Body of pancreas (tissue), 4 donors: ENCODE measurements at places on chromosomes 7 and 10.

DNA sequence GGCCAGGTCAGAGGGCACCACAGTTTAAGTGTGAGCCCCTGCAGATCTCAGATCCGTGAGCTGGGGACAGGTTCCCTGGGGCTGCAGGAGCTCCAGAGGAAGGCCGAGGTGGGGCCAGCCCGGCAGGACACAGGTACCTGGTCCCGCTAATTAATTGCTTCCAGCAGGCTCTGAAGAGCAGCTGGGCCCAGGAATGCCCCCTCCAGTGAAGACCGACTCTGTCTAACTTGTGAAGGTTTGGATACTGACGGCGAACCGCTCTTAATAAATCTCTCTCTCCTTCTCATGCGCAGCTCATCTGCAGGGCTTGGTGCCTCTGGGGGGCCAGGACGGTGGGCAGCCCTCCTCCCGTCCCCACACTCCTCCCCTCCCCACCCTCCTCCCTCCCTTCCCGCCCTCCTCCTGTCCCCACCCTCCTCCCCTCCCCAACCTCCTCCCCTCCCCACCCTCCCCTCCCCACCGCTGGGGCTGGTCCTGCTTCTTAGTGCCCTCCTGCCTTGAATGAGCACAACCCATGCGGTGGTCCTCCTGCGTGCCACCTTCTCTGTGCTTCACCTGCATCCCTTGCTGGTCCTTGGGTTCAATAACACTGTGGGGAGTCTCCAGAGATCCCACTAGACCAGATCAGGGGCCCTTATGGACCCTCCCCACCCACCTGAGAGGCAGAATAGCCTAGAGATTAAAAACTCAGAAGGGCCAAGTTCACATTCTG lies 38.3 kb downstream of the PDGFA start:
- DNase-seq, result no peak

GRCh38 chr10:2817940-2818636 lies 249.3 kb upstream of the PFKP start:
- no peak for DNase-seq

DNA sequence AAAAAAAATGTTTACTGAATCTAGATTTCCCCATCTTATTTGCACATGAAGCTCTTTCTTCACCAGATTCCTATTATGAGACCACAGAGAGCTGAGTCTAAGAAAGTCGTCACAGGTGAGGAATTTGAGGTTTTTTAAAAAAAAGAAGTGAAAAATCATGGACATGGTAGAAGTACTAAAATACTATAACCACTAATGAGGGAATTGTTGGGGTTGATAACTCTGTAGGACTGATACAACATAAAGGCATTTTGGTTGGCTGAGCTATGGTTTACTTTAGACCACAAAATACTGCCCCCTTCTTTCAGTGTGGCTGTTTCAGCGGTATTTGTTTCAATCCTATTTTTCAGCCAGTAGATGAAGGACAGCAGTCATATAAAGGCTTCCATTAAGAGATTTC lies 1111.3 kb downstream of the TYW1 start:
- DNase-seq, result no peak

DNA sequence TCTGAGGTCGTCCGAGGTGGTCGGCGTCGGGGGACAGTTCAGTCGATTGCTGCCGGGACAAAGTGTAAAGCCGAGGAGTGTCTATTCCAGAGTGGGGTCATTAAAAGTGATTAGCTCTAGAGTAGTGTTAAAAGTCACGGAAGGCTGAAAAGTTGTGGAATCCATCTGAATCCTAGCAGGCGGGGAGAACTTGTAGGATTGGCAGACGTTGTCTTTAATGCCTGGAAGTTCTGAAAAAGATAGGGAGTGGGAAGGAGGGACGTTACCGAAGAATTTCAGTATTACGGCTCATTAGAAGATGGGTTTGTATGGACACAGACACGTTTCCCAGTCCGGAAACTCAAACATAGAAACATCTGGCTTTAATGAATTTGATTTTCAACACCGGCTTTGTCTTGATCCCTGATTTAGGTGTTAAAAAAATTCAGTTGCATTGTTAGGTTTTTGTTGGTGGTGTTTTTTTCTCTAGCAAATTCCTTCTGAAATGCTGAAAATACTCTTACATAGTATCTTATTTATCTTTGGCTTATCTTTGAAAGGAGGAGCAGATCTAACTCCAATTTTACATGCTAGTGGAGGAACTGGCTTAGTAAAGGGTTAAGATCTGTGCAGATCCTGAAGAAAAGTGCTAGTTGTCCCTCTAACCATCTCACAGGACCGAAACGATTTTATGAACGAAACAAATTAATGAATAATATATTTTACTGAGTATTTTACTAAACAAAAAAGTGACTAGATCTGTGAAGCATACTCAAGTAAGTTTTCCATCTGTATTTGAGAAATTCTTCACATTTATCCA lies 900 bp downstream of the MKLN1 start:
- no peak for DNase-seq

DNA sequence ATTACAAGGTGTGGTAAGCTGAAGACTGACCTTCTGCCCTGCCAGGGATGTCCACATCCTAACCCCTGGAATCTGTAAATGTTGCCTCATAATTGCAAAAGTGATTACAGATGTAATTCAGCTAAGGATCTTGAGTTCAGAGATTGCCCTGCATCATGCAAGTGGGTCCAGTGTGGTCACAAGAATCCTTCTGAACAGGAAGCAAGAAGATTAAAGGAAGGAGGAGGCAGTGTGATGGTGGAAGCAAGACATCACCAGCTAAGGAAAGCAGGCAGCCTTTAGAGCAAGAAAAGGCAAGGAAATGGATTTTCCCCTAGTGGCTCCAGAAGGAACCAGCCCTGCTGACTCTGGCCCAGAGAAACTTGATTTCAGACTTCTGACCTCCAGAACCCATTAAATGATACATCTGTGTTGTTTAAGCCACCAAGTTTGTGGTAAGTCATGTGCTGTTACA lies 78.1 kb downstream of the USP6NL start:
- DNase-seq, result no peak

DNA sequence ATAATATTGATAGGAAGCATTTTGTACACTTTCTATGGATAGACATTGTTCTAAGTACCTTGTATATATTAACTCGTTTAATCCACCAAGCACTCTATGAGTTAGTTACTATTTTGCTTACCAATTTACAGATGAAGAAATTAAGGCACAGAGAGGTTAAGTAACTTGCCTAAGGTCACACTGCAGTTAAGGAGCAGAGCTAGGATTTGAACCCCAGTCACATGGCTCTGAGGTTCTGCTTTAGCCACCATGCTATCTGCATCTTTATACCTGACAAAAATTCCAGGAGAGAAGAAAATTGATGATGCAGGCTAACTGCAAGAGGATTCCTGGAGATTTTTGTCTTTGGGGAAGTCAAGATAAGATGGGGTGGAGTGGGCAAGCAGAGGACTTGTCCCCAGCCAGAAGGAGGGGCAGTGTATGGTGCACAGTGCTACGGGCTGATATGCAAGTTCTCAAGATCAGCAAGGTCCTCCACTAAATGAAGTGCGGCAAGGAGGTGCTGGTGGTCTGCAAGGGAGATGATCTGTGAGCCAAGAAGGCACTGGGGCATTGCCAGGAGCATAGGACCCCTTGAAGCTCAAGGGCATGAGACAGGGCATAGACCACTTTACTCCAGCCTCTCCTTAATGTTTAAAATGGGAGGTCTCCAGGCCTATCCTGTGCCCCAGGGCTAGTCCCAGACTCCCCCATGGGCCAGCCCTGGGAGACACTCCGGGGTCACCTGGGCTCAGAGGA lies 430.6 kb downstream of the RPS24 start:
- peak; percentile 5 for DNase-seq

DNA sequence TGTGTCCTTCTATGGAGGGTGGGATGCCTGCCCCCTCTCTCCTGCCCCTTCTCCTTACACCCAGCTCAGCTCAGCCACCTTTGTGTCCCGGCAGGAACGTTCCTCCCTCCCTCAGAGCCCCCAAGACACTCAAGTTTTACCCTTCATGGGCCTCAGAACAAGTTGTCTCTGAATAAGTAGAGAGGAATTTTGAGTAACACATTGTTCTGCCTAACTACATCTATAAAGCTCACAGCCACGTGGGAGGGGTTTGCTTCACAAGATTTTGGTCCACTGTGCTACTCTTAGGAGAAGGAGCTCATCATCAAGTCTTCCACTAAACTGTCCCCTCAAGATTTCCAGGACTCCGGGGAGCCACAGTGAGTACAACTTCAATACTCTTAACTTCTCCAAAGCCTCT lies 51.6 kb upstream of the ZNF32 start:
- DNase-seq, result no peak

GRCh38 chr10:87862679-87863052 lies 667 bp downstream of the KLLN start:
- DNase-seq, result no peak

DNA sequence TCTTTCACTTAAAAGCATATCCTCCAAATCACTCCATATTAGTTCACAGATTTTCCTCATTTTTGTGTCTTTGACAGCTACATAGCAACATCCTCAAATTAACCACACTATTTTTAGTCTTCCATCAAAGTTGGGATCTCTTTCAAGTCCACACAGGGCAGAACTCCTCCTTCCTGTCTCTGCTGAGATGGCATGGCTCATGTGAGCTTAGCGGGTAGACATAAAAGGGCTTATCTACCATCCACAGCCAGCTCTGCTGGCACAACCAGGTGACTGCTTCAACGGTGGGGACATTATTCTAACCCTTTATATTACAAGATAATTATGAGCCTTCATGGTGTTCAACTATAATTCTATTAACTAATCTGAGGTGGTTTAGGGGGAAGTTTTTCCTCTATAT lies 35.5 kb downstream of the ICA1 start:
- no peak for DNase-seq

DNA sequence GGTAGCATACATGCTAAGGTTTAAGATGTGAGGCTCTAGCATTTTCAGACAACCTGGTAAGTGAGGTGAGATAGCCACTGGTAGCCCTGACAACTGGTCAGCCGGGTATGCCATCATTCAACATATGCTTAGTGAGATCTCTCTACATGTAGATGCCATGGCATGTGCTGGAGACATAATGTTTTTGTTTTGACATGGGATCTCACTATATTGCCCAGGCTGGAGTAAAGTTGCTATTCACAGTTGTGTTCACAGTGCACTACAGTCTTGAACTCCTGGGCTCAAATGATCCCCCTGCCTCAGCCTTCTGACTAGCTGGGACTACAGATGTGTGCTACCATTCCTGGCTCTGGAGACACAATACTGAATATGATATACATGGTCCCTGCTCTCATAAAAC lies 437.3 kb downstream of the SORCS1 start:
- no peak for DNase-seq

DNA sequence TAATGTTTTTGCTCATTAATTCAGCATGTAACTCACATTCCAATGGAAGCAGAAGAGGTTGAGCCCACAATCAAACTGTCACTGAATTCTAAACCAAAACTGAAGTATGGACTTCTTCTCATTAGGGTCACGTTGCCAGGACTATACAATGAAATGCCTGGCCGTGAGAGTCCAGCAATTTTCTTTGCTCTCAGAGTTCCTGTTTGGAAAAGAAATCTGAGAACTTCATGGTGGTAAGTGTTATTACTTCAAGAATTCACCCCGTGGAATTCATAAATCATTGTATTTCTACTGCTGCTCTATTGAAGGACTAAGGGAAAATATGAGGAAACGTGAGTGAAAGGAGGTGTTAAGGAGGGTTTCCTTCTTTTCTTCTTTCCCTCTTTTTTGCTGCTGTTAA lies 441.8 kb upstream of the AKR1E2 start:
- no peak for DNase-seq

DNA sequence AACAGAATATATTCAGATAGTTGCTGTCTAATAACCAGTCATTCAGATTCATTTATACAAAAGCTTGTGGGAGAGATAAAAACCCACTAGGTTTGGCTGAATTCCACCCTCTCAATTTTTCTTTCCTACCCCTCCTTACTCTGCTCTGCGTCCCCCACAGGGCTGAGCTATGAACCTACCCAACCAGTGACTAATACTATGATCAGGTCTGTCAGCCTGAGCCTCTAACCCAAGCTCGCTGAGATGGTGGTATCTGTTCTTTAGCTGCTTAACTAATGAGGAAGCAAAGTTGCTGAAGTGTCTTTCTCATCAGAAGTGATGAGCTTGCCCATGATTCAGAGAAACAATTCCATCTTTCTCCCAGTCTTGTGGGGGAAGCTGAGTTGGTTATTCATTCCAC lies 248.7 kb upstream of the GPR26 start:
- DNase-seq, result no peak

DNA sequence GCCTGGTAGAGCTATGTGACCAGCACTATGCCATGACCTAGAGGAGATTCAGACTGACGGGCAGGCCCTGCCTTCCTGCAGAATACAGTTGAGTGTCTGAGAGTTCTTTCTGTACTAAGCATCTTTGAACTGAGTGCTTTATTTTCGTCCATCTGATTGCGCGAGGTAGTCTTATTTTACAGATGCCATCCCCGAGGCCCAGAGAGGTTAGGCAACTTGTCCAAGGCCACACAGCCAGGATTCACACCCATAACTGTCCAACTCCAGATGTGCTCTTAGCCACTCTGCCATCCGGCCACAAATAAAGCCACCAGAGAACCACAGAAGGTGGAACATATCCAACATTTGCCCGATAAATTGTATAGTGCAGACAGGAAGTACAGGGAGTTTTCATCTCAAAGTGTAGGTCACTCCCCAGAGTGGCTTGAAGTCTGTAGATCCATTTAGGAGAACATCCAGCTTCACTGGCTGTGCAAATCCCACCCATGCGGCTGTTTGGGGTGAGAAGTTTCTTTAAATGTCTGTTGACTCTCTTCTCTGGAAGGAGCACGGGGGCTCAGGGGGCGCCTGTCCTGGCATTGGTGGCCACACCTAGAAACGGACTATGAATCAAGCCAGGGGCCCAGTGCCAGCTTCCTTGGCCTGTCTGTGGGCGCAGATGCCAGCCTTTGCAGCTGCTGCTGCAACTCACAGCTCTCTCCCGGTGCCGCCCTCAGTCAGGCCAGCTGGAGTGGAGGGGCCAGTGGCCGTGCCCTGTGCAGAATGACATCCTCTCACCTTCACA lies 11.1 kb downstream of the CHST3 start:
- no peak for DNase-seq

GRCh38 chr10:88781206-88781605 lies 21.3 kb upstream of the LIPM start:
- DNase-seq, result no peak
